ENCODE measurements at places on chromosomes 4 and X. TPM values are rescaled to one million over a fixed set of nuclear protein-coding genes. Genes with fewer than 3 reads are reported as not detected.

- no peak for DNase-seq
These were observed 79.8 kb downstream of the ADAMTS3 start for GRCh38 chr4:72489267-72489666.

DNA sequence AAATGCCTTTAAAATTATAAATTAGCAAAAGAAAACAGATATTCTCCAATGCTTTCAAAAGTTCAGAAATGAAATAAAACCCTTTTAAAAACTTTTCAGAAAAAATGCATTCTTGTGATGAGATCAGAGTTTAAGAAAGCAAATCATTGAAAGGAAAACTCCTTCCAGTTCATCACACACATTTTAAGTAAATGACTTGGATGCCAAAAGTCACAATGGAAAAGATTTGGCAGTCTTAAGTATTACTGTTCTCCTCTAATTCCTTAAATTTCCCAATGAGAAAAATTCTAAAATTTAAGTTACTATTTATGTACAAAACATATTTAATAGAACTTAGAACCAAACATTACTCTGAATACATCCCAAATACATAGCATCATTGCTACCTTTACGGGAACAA lies 21.1 kb downstream of the HOPX start:
- DNase-seq: no peak

DNA sequence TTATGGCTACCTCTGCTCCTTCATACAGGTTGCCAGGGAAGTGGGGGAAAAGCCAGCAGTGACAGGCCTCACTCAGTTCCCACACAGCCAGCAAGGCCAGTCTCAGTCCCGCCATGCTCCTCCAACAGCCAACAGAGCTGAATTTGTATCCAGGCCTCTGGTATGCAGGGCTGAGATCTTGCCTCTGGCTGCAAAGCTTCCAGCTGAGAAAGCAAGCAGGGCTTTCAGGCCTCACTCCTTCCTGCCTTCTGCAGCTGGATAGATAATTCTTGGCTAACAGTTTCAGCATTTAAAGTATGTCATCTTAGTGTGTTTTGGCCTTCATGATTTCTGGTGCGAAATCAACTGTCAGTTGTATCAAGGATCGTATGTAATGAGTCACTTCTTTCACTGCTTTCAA lies 103.6 kb downstream of the GNL3L start:
- no peak for DNase-seq

- DNase-seq: peak; percentile 4
These were observed 125.0 kb downstream of the ARHGAP6 start for GRCh38 chrX:11540532-11541377.

GRCh38 chrX:104084534-104085277 lies 8.7 kb upstream of the TMSB15C start:
- DNase-seq: no peak

Gene CXCL6
- total RNA-seq: 0.10 TPM
